Activated naive CD4-positive, alpha-beta T cell (primary cell): ENCODE measurements at places on chromosomes 12 and 14.

- no peak for DNase-seq
Measured at GRCh38 chr12:105995961-105996431, 142.8 kb downstream of the NUAK1 start.

GRCh38 chr12:51025338-51025835, 797 bp downstream of the SLC11A2 start:
- no peak for DNase-seq

DNA sequence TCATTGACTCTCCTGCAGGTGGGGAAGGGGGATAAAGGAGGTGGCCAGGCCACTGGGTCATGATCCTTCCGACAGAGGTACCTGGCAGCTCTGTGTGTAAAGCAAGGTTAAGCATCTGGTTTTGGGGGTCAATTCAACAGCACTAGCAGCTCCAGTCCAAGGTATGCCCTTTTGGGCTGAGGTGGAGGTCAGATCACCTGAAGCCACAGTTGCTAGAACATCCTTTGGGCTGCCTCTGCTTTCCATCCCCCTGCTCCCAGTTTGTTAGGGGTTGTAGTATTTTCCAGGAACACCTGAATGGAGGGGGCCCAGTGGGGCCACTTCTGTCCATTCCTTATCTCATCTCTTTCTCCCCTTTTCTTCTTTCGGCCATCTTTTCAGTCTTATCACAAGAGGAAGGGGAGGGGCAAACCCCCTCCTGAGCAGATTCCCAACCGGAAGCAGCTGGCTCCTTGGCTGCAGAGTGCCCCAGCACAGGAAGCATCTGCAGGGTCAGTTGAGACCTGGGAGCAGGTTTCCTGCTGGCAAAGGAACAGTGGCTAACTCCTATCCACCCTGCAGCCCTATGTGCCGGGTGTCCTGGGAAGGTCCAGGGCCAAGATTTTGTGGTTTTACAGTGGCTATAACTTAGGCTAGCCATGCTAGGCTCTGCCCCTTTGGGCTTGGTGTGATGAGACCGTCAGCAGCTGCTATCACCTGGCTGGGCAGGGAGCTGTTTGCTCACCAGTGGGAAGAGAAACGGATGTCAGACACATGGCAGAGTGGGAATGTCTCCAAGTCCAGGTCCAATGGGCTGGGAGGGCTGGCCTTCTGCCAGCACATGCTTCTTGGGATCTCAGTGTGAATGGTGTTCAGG, 40.2 kb downstream of the SH2B3 start:
- no peak for DNase-seq

GRCh38 chr12:123973552-123974341, 732 bp downstream of the ZNF664 start:
- no peak for DNase-seq

GRCh38 chr14:76884853-76885276, 58.7 kb downstream of the LRRC74A start:
- DNase-seq = no peak

DNA sequence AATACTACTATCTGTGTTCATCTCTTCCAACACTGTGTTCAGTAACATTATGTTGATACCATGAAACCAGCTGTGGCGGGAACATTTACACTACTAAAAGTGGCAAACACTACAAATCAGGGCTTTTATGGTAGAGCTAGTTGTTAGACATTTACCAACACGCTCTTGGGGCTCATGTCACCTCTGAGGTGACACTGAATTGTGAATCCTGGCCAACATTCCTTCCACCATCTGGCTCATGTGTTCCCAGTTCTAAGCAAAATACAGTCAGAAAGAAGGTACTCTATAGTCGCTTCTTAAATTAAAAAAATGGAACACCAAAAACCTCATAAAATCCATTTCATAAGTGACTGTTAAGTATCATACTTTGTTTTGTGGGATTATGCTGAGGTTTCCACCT, 436.6 kb downstream of the FUT8 start:
- DNase-seq = no peak

DNA sequence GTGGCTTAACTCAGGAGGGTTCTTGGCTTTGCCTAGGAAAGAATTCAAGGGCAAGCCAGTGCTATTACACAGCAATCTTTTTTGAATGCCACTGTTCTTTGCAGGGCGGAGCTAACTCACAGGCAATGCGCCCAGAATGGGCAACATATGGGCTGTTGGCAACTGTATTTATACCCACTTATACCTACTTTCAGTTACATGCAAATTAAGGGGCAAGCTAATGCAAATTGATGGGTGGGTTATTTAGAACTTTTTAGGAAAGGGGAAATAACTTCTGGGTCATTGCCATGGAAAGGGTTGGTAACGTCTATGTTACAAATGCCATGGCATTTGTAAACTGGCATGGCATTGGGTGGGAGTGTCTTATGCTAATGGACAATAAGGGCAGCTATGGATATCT, 85.4 kb downstream of the C12orf50 start:
- DNase-seq = no peak

DNA sequence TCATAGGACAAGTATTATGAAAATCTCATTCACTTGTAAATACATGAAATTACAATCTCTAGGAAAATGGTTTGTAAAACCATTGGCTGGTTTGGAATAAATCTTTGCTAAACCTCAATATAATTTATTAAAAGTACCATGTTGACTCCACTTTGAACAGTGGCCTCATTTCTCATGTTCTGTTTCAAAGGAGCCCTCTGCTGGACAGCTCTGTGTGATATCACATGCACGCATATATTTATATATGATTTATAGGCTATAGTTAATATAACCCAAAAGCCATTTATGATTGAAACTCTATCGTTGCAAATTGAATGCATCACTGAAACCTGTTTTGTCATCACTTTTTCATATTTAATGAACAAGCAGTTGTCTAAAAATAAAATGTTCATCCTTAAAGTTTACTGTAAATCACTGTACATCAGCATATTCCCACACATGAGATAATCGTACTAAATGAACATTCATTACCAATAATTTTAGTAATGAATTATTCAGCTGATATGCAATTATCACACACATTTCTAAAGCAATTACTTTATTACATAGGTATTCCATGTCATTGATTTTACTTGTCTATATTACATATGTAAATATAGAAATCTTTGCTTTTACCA, 493.8 kb downstream of the NPAS3 start:
- DNase-seq = no peak

DNA sequence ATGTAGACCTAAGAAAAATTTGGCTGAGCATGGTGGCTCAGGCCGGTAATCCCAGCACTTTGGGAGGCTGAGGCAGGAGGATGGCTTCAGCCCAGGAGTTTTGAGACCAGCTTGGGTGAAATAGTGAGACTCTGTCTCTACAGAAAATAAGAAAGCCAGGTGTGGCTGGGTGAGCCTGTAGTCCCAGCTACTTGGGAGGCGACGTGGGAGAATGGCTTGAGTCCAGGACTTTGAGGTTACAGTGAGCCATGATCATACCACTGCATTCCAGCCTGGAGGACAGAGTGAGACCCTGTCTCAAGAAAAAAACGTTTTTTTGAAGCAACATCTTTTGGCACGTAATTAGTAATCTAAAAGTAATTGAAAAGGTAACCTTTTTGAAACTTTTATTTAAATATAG, 70.9 kb downstream of the FERMT2 start:
- DNase-seq = no peak

- DNase-seq = no peak
Measured at GRCh38 chr12:68896881-68897540, 36.0 kb downstream of the CPM start.

- no peak for DNase-seq
Measured at GRCh38 chr12:32477714-32478113, 78.4 kb downstream of the FGD4 start.

- DNase-seq = no peak
Measured at GRCh38 chr12:5440978-5441377, 9.1 kb downstream of the NTF3 start.

DNA sequence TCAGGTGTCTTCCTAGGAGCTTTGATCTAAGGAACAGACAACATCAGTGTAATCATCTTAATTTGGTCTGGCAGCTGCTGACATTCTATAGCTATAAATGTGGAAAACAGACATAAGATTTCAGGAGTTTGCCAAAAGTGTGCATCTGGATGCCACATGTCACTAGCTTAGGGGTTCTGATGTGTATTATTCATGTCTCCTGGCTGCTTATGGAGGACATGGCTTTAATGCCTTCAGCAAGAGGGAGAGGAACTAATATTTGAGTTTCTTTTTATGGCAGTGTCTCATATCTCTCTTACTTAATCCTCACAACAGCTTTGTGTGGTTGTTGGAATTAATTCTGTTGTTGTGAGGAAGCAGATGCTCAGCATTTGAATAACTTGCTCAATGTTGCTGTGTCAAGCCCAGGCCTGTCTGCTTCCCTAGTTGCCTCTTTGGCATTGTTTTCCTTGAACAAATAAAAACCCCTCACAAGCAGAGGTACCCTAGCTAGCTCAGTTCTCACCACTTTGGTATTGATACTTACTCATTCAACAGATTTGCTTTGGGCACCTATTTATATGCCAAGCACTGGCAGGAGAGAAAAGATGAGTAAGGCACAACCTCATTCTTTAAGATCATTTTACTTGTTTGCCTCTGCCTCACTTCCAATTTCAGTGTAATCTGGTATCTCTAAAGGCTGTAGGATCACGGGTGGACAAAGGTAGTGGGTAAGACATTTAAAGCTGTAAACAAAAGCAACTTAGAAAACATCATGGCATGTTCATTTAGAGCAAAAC, 39.8 kb upstream of the EID3 start:
- no peak for DNase-seq

DNA sequence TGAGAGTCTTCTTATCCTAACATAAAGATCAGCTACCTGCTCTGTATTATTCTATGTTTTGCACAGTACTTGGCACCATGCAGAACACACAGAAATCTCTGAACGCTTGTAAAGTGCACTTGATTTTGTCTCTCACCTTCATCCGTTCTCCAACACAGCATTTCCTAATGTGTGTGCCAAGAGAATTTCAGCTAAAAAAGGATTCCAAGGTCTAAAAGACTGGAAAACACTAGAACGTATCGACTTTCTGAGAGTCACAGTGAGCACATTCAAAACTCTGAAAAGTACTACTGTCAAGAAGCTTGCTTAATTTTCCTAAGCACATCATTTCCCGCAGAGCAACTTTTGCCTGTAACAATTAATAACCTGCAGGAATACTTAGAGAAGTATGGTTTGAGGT, 211.1 kb downstream of the ANO2 start:
- DNase-seq = no peak

DNA sequence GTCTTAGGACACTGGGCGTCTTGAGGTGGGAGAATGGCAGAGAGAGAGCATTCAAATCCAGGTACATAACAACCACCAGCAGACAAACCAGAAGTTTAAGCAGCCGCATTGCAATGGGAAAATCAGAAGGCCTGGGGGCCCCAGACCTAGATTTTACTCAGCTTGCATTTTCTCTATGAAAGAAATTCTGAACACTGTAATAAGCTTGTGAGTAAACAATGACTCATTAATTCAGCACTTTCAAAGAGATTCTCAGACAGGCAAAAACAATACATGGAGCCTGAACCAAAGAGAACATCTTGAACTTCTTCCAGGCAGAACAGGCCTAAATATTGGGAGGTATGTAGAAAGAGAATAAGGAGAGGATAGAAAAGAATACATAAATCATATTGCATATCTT, 69.8 kb upstream of the IFNG-AS1 start:
- DNase-seq = no peak

DNA sequence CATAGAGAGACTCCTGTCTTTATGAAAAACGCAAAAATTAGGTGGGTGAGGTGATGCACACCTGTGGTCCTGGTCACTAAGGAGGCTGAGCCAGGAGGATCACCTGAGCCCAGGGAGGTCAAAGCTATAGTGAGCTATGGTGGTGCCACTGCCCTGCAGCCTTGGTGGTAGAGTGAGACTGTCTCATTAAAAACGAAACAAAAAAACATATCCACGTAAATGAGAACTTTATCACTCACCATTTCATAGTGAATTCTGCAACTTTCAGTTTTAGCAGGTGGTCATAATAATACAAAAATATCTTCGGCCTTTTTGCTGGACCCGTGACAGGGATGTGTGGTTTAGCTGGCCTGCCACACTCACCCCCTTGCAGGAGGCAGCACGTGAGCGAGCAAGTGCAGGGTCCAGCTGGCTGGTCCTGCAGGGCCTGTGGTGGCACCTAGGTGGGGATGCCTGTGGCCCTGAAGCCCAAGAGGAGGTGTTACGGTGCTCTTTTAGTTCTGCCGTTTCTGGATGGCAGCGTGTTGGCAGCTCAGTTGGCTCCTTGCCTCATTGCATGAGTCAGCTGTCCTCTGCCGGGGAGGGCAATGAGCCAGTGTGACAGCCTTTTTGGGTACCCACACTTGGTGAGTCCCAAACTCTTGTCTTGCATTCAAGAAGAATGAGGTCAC, 1330.7 kb upstream of the TMEM132C start:
- no peak for DNase-seq

- no peak for DNase-seq
Measured at GRCh38 chr12:81500788-81501187, 258.4 kb downstream of the PPFIA2 start.

DNA sequence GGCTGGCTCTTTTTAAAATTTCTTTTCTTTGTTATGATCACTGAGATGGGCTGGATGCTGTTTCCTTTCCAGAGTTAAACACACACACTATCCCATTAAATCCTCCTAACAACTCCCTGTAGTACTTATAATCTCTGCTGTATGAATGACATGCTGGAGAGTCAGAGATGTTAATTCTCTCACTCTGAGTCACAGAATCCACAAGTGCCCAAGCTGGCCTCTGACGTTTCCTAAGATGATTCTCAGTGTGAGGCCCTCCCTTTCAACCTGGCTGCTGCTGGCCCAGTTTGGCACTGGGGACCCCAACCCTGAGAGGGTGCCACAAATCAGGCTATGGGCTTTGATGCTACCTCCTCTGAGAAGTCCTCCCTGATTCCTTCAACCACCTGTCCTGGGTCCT, 5.4 kb downstream of the NOS1 start:
- no peak for DNase-seq

DNA sequence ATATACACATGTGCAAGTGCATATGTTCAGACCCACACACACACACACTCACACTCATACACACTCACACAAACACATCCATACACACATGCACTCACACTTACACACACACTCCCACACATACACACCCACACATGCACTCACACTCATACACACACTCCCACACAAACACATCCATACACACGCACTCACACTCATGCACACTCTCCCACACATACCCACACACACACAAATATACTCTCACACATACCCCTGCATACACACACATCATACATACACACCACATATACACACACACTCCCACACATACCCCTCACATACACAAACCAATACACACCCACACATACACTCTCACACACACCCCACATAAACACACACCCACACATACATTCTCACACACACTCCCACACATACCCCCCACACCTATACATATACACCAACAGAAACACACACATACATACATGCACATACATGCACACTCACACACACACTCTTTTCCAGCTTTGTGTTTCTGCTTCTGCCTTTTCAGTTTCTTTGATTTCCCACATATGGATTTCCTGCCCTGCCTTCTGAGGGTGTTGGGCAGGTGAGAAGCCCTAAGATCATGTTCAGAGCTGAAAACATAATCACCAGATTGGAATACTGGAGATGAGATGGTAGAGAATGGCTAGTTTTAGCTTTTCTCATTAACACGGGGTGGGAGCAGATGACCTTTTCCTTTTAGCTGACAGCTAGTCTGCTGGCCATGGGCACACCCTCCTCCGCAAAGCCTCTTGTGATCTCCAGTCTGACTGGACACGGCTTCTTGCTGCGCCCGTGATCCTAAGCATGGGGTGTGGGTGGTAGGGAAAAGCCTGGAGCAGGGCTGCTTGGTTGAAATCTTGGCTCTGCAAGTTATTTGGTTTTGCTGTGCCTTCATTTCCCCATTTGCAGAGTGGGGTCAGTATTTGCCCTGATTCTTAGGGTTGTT, 214.0 kb downstream of the CHST11 start:
- no peak for DNase-seq
